ENCODE measurements at places on chromosomes 6 and 20.

GRCh38 chr6:152267967-152268845, 369.0 kb downstream of the SYNE1 start:
- DNase-seq = peak; percentile 18

DNA sequence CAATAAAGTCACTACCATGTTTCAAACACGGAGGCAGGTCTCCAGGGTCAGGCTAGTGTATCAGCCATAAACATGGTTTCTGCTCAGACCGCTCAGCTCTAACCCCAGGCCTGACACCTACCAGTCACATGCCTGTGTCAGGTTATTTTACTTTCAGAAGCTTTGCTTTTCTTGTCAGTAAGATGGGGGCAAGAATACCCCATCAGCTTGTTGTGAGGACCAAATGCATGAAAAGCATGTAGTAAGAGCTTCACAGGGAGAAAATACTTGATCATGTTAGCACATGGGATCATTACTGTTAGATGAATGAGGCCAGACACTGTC, 65.2 kb upstream of the PIM1 start:
- no peak for DNase-seq

DNA sequence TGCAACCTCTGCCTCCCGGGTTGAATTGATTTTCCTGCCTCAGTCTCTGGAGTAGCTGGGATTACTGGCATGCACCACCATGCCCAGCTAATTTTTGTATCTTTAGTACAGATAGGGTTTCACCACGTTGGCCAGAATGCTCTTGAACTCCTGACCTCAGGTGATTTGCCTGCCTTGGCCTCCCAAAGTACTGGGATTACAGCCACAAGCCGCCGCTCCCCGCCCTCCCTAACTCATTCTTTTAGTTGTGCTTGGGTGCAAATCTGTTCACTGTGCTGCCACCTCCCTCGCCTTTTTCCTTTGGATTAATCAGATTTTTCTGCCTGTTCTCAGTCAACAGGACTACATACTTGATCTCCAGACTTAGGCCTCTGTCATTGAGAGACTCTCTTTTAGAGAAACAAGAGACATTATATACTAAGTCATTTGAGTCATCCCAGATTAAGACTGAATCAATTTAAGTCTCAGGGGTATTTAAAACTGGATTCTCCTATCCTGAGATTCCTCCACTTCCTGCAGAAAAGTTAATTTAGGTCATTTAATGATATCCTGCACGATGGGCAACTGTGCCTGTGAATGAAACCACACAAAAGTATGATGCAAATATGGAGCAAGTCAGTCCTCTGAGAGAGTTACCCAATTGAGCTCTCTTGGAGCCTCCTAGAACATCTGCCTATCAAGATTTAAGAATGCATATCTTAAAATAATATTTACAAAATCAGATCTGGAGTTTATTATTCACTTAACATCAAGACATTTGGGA, 136.1 kb upstream of the THEMIS start:
- DNase-seq = no peak

DNA sequence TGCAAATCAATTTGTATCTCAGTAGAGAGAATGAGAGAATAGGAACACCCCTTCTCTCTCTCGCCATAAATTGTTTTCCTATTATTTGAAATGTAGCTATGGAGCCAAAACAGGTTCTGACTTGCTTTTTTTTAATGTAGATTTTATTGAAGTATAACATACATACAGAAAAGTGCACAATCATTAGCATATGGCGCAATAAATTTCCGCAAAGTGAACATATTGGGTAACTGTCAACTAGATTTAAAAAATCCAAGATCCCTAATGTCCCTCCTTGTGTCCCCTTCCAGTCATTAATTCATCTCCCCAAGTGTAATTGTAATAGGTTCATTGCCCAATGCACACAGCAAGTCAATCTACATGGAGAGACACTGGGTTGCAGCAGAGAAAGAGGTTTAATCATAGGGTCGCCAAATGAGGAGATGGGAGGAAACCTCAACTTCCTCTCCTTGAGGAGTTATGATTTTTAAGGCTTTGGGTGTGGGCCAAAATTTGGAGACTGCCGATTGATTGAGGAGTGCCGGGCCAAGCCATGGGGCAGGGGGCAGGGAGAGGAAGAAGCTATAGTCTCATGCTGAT, 43.3 kb upstream of the TGM3 start:
- DNase-seq = no peak

GRCh38 chr20:63900413-63900812, 5.5 kb downstream of the DNAJC5 start:
- no peak for DNase-seq

GRCh38 chr6:35049156-35049735, 91.9 kb downstream of the TCP11 start:
- DNase-seq = no peak

- no peak for DNase-seq
Measured at GRCh38 chr20:51164731-51165130, 141.8 kb upstream of the KCNG1 start.

DNA sequence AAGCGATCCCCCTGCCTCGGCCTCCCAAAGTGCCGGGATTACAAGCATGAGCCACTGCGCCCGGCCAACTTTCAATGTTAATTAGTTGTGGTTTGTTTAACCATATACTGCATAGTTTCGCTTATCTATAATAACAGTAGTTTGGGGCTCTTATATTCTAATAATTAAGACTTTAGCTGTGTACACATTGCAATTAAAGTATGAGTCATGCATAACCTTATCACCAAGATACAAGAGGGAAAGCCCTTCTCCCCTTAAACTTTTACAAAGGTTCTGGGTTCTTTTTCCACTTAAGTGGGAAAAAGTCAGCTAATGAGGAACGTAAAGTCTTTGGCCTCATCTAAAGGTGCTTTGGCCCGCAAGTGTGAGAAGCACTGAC, 3.2 kb upstream of the MCCD1 start:
- DNase-seq = no peak

DNA sequence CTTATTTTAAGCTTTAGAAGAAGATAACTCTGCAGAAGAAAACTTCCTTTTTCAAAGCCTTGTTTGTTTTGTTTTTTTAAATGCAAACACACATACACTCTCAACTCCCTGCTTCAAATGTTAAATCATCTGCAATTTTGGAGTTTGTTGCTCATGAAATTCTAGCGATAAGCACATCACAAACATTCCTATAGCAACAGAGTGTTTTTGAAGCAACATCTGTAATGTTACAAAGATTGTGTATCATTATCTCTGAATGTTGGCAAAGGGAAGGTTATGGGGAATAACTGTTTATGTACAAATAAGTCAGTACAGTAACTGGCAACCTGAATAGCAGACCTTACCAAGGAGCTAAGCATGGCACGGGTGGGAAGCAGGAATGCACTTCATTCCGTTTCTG, 84.8 kb upstream of the MRPS10 start:
- DNase-seq = no peak

DNA sequence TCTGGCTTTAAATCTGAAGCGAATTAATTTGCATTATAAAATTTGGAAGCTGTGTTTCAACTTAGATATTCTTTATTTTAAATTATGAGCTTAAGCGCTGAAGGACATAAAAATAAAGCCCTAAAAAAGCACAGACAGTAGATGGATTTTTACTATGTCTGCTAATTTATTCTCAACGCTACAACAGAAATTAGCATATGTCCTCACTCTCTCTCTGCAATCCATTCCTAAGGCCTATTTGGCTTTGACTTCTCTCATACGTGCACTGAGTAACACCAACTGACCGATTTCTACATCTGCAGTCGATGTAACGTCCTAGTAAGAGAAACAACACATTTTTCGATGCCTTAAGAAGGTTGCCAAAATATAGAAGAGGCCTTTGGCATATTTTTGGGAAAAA, 23.7 kb downstream of the HEBP2 start:
- DNase-seq = no peak

DNA sequence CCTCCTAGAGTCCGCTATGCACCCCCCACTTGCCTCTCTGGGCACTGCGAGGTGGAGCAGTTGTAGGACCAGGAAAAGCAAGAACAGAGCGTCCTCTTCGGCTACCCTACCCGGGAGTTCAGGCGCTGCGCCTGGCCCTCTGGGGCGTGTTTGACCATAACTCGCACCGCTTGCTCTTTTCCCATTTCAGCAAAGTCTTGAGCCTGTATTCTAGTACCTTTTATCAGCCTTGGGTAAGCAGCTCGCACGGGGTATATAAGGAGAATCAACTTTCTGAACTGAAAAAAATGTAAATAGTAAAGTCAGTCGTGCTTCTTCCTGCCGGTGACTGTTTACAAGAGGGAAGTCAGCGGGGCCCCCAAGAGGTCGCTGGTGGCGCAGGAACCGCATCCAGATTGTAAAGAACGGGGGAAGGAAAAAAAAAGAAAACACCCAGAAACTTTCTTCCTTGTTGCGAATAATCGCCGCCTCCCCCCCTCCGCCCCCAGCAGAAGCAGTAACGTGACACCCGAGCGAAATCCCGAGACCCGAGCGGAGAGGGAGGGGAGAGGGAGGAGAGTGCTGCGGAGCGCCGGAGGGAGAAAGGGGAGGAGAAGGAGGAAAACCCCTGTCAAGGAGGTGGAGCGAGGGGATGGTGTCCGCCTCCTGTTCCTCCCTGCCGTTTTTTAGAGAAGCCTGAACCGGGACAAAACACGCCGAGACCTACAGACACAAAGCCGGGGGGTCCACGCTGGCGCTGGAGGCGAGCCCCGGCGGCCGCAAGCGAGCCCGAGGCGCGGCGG, at the start of gene UST:
Gene UST, plus strand, starts transcription at position 668 of the 782 bp plus-strand sequence. CDS start 401 bp downstream, outside the sequence.
- DNase-seq = peak; percentile 55

DNA sequence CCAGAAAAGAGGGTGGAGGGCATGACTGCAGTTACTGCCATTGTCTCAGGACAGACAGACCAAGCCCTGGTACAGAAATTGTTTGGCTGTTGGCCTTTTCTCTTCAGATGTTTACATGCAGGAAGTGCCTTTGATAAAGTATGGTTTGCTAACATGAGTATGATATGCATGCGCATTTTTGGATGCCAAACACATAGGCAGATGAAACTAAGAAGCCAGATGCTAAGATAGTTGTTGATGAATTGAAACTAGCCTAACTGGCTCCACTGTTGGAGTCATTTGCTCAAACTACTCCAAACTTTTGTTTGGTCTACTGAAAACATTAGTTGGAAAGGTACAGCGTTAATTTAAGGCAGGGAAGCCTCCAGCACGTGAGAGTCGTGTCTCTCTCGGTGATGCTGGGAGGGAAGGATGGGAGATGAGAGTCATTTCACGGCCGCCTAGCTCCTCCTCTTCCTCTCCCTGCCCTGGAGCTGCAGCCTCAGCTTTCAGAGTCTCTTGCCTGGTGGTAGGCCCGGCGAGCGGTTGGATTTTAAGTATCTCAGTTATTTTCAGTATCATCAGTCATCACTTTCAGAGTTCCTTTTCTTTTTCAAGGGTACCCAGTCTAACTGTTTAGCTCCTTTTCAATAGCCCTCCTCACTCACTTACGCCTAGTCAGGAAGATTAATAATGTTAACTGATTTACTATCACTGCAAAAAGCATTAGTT, 29.7 kb downstream of the RREB1 start:
- DNase-seq = peak; percentile 78

DNA sequence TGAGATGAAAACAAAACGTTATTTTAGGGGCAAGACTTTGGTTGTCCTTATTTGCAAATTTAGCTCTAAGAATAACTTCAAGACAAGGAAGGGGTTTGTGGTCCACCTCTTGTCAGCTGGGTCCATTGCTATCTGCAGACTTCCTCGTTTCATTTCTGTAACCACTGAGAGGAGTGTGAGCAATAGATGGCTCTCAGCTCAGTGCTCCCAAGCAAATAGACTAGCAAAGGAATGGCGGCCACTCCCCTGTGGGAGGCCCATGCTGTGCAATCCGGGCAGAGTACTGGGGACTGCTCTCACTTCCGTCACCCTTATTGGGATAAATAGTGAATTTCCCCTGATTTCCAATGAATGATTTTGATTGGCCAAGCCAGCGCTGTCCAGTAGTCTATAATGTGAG, 176.6 kb downstream of the ZDHHC14 start:
- no peak for DNase-seq

GRCh38 chr20:8155812-8156211, 23.7 kb downstream of the PLCB1 start:
- no peak for DNase-seq

DNA sequence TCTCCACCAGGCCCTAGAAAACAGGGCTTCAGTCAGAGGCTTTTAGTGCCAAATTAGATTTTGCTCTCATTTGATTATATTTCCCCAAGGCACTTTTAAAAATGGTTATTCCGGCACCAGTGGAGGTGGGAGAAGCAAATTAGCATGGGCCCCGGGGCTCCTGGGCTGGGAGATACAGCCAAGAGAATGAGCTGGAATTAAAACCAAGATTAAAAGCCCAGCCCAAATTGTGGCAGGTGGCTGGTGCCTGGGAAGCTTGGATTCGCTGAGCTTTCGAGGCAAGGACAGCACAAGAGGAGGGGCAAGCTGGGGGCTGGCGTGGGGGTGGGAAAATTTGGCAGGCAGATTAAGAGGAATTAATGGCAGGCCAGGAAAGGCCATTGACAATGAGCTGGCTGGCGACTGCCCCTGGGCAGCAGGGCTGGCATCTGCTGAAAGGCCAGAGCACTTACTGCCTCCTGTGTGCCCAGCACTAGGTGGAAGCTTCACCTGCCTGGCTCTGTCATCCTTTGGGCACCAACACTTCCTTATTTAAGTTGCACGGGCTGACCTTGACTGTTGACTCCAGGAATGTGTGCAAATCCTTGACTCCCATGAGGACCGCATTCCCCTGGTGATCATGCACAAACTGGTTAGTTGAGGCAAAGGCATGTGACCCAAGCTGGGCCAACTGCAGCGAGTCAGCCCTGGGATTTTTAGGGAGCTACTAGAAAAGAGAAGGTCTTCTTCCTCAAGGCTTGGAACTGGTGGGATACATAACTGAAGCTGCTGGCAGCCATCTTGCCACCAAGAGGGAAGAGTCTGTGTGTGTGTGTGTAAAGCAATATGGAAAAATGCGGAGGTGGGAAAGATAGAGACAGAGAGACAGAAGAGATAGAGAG, 76.1 kb downstream of the SULF2 start:
- no peak for DNase-seq

DNA sequence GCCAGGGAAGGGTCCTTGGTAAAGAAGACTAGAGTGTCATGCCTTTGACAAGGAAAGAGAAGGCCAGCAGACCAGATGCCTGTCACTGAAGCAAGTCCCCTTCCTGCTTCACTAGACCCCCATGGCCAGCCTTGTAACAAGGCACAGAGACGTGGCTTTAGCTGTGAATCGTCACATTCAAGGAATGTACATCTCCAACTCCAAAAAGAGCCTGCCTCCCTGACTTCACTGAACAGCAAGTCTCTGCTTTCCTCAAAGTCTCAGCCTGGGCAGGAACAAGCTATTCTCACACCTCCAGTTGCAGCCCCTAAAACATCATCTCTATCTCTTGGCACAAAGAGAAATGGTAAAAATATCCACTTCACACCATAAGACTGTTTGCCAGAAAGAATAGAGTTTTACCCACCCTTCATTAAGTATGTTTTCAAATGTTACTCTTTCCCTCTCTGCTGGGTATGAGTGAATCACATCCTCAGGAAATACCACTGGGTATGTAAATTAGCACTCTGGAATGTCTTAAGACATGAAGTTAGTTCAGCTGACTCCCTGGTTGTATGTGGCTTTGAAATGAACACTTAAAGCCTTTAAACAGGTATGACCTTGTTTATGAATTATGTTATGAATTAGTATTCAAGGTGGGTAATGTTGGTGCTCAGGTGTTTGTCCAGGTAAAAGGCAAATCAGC, 46.4 kb upstream of the NT5E start:
- DNase-seq = no peak

- no peak for DNase-seq
Measured at GRCh38 chr20:1477896-1478490, 11.3 kb upstream of the NSFL1C start.

GRCh38 chr20:10476319-10476724, 41.2 kb downstream of the SLX4IP start:
- peak; percentile 40 for DNase-seq

- DNase-seq = no peak
Measured at GRCh38 chr6:49430866-49431265, 32.2 kb downstream of the MMUT start.

Measured in T-helper 1 cell (primary cell).